BJ (cell line): ENCODE measurements at places on chromosomes 4 and X.

GRCh38 chr4:62591756-62592155 is 1391.6 kb downstream of the ADGRL3 start:
- no peak for DNase-seq

GRCh38 chrX:153634832-153635231 is 12.2 kb upstream of the DUSP9 start:
- no peak for DNase-seq

DNA sequence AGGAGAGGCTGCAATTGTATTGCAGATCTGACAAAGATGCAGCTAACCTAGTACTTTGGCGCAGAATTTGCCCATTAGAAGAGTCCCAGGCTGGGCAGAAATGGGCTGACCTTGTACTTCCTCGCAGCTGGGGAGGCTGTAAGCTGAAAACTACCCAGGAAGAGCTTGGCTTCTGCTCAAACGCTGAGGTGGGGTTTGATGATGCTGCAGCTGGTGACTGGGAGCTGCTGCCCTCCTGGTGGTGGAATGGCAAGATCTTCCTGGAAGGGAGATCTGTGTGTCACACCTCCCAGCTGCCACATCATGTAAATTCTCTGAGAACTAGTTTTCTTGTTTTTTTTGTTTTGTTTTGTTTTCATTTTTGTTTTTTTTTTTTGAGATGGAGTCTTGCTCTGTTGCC is 17.4 kb downstream of the CCNG2 start:
- no peak for DNase-seq

GRCh38 chr4:70706044-70706461 is 15.7 kb upstream of the RUFY3 start:
- no peak for DNase-seq

- no peak for DNase-seq
Measured at GRCh38 chrX:149571770-149572169, 15.5 kb downstream of the MAGEA9B start.

- no peak for DNase-seq
Measured at GRCh38 chr4:7430965-7431695, 3.6 kb downstream of the PSAPL1 start.

- no peak for DNase-seq
Measured at GRCh38 chr4:74758551-74759145, 35.7 kb downstream of the BTC start.

GRCh38 chr4:3337811-3338210 is 45.0 kb downstream of the RGS12 start:
- DNase-seq, result no peak

DNA sequence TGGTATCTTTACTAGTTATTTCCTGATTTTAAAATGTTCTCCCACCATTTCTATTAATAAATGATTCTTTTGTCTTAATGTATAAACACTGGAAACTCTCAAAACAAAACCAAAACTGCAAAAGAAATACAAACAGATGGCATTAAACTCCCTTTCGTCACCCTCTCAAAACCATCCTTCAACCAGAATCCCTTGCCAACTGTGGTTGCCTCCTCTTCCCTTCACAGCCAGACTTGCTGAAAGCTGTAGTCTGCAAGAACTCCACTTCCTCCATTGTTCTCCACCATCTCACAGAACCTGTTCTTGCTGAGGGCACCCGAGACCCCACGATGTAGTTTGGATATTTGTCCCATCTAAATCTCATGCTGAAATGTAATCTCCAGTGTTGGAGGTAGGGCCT is 96.5 kb downstream of the WWC2 start:
- DNase-seq, result no peak

GRCh38 chr4:165803005-165803404 is 70.0 kb upstream of the TLL1 start:
- DNase-seq, result no peak

DNA sequence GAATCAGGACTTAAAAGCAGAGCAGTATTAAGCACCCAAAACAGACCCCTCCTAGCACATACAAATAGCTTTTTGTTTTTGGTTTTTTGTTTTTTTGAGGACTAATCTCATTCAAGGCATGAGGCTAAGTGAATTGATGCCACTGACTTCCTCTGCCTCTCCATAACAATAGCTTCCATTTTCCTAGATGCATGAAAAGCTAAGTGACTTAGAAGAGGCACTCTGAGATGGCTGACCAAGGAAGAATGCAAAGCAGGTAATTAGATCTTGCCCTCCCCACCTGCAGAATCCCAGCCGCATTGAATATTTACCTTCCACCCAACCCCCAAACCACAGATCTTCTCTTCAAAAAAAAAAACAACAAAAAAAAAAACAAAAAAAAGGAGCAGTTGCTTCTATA is 7.4 kb upstream of the KDR start:
- DNase-seq, result no peak

DNA sequence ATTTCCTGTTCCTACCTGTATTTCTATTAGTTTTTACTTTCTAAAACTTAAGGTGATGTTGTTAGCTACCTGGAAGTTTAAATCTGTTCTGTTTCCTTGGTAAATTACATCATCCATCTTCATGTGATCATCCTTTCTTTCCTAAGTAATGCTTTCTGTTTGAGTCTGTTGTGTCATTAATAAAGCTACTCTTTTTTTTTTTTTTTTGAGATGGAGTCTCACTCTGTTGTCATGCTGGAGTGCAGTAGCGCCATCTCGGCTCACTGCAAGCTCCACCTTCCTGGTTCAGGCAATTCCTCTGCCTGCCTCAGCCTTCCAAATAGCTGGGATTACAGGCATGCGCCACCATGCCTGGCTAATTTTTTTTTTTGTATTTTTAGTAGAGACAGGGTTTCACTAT is 73.3 kb downstream of the FIP1L1 start:
- DNase-seq, result no peak

- no peak for DNase-seq
Measured at GRCh38 chrX:150766351-150767044, 73.3 kb downstream of the MTMR1 start.

GRCh38 chr4:5463936-5464650 is 244.3 kb downstream of the EVC2 start:
- DNase-seq, result no peak

GRCh38 chr4:183541010-183541751 is 36.3 kb downstream of the ING2 start:
- DNase-seq, result no peak

- no peak for DNase-seq
Measured at GRCh38 chrX:56882581-56882980, 112.8 kb downstream of the SPIN3 start.

DNA sequence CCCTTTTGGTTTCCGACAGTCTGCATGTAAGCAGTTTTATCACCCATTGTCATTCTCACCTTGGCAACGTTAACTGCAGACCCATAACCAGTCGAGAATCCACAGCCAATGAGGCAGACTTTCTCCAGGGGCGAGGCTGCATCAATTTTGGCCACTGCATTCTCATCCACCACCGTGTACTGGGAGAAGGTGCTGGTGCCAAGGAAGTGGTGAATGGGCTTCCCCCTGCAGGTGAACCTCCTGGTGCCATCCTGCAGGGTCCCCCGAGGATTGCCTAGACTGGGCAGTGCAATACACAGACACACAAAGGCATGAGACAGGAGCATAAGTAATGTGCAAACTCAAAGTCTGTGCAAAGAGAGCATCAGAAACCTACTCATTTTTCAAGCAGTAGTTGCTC is 5.4 kb downstream of the ADH1B start:
- DNase-seq, result no peak

GRCh38 chr4:3229964-3230363 is 19.0 kb upstream of the MSANTD1 start:
- DNase-seq, result no peak

GRCh38 chrX:151176231-151176750 is at the start of gene GPR50:
Gene GPR50, plus strand, starts transcription at chrX:151176584. Its CDS starts 138 bp downstream, at chrX:151176722.
- no peak for DNase-seq

DNA sequence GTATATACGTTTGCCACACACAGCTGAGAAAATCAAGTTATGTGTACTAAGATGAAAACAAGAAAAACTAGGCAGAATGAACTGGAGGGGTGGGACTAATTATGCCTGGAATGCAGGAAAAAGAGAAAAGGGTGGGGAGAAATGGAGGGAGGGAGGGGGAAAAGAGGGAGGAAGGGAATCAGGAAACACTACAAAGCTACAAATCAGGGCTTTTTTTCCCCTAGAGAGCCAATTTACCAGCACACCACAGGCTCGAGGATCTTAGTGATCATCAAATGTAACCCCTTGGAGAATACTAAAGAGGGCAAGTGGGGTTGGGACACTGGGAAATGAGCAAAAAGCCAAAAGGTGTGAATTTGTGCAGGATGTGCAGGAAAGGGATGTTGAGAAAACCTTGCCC is 451.9 kb downstream of the SMARCA1 start:
- no peak for DNase-seq

GRCh38 chr4:69823481-69824186 is 36.3 kb downstream of the SULT1E1 start:
- no peak for DNase-seq

DNA sequence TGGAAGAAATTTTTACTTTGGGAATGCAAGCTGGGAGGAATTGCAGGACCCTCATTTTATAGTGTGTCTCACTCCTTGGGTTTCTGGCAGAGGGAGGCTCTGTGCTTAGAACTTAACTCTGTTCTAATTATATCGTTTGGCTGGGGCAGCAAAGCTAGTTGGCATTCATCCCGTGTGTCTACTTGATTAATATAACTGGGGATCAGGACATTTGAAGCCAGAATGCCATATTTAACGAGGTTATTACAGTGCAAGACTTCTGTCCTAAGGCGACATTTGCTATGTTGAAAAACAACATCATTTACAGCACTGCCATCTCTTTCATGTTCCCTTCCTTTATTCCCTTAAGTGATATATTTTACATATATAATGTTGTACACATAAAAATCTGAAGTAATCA is 179.1 kb upstream of the TBC1D9 start:
- DNase-seq, result no peak

DNA sequence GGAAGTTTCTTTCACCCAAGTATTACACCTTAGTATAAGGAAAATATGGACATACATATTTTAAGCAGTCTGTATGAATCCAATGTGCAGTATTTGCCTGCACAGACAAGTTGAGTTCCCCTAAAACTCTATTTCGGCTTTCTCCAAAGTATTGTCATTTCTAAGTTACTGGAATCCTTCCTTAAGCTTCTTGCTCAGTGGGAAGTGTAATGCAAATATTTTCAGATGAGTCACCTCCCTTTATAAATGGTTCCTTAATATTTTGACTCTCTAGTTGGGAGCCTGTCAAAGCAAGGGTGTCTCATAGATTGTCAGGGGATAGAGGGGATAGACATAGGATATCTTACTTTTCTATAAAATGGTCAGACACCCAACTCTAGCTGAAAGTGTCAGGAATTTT is 178.6 kb downstream of the NAA11 start:
- no peak for DNase-seq

GRCh38 chr4:176584031-176584606 is 208.6 kb downstream of the VEGFC start:
- DNase-seq, result no peak

GRCh38 chrX:86103061-86103460 is 45.2 kb upstream of the DACH2 start:
- no peak for DNase-seq

GRCh38 chrX:47229427-47229826 is 3.4 kb upstream of the USP11 start:
- DNase-seq, result no peak

GRCh38 chr4:148258535-148258934 is 183.7 kb downstream of the NR3C2 start:
- no peak for DNase-seq

- DNase-seq, result no peak
Measured at GRCh38 chr4:73844345-73844744, 7.9 kb downstream of the CXCL6 start.

DNA sequence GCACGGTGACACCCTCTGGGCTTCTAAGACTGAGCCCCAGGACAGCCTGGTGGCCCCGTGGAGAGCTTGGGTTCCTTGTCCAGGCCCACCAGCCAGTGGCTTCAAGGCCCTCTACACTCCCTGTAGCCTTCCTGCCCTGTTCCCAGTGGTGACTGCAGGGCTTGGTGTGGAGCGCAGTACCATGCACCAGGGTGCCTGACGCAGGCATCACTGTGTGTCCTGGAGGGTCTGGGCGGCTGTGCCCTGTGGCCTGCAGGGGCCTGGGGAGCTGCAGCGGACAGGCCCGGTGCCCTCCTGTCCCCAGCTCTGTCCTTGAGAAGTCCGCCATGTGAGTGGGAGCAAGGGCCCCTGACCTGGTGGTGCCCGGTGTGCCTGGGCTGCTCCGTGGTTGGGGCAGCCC is 4.3 kb downstream of the FGFRL1 start:
- DNase-seq, result no peak

GRCh38 chr4:117700111-117700892 is 334.0 kb upstream of the NDST3 start:
- no peak for DNase-seq

DNA sequence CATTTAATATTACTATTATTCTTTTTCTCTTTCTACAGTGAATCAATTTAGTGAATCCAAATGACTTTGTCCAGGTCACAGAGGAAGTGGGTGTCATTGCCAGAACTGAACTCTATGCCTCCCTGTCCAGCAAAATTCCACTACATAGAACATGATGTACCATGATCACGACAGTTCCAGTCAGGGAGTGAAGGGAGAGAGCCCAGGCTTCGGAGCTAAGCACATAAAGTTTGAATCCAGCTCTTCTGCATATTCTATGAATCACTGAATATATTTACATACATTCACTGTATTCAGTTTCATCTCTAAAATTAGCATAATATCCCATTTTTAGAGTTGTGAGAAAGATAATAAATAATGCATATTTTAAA is 17.4 kb downstream of the ARHGEF38 start:
- DNase-seq, result no peak

GRCh38 chr4:8105306-8106100 is 53.1 kb downstream of the ABLIM2 start:
- no peak for DNase-seq

- no peak for DNase-seq
Measured at GRCh38 chr4:120209706-120210105, 143.1 kb upstream of the MAD2L1 start.
